ENCODE measurements at places on chromosomes 11 and 22. TPM values are rescaled to one million over a fixed set of nuclear protein-coding genes. Genes with fewer than 3 reads are reported as not detected.

DNA sequence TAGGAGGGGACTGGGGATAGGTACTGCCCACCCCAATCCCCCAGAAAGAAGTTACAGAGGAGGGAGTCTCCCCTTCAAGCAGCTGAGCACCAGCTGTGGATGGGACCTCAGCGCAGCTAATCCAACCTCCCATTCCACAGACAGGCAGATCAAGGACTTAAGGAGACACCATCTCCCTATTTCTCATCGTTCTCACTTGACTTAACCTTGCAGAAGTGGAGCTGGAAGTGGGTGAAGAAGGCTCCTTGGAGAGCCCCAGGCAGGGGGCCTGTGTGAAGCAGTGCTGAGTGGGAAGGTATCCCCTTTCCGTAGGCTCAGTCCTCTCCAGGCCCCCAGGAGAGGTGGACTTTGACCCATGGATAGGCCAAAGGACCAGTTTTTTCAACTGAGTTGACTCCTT lies 27.3 kb downstream of the USP35 start:
- DNase-seq, result peak; percentile 2

- no peak for DNase-seq
These were observed 111.8 kb downstream of the CCDC81 start for GRCh38 chr11:86486261-86487030.

DNA sequence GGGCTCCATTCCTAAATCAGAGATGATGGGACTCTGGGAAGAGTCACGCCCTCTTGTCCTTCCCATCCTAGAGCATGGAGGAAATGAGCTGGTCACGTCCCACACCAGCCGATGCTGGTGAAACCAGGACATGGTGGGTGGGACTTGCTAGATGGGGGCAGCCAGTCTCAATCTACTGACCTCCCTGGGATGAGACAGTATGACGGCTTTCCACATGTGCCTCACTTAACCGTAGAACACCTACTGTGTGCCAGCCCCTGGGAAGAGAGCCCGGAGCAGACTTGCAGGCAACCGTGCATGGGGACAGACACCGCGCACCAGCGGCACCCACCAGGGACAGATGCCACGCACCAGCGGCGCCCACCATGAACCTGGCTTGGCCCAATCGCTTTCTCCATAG lies 3.8 kb downstream of the OSBPL5 start:
- peak; percentile 25 for DNase-seq

DNA sequence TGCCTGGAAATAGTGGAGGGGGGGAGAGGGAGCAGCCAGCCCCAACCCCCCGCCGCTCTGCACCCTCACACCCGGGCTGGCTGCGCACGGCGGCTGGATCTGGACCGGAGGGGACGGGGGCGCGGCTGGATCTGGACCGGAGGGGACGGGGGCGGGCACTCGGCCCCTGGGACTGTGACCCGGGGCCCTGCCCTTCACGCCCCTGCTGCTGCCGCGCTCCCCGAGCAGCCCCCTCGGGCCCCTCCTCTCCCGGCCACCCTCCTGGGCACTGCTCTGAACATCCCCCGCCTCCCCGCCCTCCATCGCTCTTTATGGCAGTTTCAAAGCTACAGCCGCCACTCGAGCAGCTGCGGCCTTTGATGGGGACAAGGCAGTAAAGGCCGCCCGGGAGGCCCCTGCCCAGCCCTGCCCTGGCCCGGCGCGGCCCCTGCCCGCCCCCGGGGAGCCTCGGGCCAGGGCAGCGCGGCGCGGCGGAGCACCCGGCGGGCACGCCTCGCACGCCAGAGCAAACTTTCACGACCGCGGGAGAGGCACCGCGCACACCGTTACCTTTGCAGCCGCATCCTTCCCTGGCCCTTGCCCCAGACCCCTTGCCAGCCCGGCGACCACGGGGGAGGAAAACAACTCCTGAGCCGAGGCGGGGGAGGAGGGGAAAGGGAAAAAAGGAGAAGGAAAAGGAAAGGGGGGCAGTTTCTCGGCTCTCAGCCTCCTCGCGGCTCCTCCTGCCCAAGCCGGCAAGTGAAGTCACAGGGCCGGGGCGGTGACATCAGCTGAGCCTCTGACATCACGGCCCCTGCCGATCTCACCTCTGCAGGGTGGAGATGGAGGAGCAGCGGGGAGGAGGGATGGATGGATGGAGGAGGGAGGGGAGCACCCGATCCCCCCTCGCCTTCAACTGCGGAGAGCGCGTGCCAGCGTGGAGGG lies 13.1 kb upstream of the TCF20 start:
- DNase-seq, result no peak

- DNase-seq, result peak; percentile 55
These were observed 131.4 kb downstream of the PKNOX2 start for GRCh38 chr11:125295931-125296330.

MIOX gene
- total RNA-seq, result not detected

BRSK2 gene
- 0.52 TPM for total RNA-seq

Measured in left ventricle myocardium inferior (tissue), 1 donor.